T-helper 9 cell (primary cell): ENCODE measurements at places on chromosomes 7 and 10.

- DNase-seq: no peak
Measured at GRCh38 chr7:2601065-2601464, 30.7 kb upstream of the TTYH3 start.

GRCh38 chr10:28777911-28778310, 100.6 kb downstream of the BAMBI start:
- no peak for DNase-seq

- DNase-seq: no peak
Measured at GRCh38 chr10:29540016-29540415, 94.8 kb downstream of the SVIL start.

GRCh38 chr10:230758-231157, 95.5 kb downstream of the ZMYND11 start:
- DNase-seq: no peak

GRCh38 chr7:134022286-134022911, 104.7 kb upstream of the LRGUK start:
- no peak for DNase-seq

DNA sequence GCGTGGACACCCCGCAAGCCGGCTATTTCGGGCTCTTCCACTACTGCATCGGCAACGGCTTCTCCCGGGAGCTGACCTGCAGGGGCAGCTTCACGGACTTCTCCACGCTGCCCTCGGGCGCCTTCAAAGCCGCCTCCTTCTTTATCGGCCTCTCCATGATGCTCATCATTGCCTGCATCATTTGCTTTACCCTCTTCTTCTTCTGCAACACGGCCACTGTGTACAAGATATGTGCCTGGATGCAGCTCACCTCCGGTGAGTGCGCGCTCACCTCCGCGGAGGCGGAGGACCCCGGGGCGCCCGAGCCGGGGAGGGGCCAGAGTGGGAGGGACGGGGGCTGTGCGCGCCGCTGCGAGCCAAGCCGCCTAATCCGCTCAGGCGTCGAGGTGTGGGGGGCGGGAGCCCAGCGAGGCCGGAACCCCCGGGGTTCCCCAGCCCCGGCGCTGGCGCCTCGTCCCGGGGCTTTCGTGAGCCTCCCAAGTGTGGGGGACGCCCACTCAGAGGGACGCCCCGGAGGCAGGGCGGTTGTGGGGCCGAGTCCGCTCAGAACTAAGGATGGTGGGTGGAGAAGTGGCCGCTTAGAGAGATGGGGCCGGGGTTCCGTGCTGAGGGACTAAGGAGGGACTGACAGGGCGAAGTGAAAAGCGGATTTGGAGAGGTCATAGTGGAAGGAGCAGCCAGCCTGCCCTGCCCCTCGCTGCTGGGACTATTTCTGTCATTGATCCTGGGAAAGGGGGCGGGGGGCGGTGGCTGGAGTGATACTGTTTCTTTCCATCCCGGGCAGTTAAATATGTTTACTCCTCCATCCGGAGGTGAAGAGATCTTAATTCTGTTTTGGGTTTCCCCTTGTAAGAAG, 795 bp downstream of the LHFPL3 start:
- no peak for DNase-seq

DNA sequence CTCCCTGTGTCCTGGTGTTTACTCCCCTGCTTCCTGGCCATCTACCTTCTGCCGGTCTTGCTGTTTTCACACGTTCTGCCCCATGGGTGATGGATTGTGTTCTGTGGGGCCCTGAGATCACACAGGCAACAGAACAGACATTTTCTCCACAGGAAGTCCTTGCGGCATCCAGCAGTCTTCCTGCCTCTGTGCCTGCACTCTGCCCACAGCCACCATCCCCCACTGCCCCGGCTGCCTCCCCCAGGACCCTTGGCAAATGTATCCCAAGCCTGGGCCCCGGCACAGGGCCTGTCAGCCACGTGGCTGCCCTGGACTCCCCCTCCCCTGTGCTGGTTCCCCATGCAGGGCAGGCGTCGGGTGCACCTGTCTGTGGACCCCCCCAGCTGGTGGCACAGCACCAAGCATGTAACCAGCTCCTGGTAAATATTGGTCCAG, 184.2 kb downstream of the WDR37 start:
- no peak for DNase-seq

GRCh38 chr7:64908358-64908757, 5.3 kb downstream of the ZNF273 start:
- DNase-seq: no peak

DNA sequence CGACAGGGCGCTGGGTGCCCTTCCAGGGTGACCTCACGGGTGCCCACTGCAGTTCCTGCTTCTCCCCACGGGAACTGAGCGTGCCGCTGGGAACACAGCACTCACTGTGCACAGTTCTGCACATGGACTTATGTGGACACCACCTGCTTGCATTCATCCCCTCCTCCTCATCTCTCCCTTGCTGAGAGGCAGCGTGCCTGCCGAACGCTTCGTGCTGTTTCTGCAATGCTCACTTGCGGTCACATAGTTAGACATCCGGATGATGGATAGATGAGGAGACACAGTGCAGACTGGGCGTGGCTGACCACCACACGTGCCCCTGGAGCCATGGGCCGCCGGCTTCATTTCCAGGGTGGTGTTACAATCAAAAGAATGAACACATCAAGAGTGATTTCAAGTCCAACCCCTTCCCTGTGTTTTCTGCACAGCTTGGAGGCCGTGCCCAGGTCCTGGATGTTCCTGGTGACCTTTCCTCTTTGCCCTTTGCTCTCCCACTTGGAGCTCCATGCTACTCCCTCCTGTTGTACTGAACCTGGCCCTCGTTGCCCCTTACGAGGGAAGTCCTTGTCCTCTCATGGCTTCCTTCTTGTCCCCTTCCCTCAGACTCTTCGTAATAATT, 119.4 kb downstream of the VIPR2 start:
- DNase-seq: no peak

GRCh38 chr7:3349126-3349525, 48.1 kb downstream of the SDK1 start:
- no peak for DNase-seq

DNA sequence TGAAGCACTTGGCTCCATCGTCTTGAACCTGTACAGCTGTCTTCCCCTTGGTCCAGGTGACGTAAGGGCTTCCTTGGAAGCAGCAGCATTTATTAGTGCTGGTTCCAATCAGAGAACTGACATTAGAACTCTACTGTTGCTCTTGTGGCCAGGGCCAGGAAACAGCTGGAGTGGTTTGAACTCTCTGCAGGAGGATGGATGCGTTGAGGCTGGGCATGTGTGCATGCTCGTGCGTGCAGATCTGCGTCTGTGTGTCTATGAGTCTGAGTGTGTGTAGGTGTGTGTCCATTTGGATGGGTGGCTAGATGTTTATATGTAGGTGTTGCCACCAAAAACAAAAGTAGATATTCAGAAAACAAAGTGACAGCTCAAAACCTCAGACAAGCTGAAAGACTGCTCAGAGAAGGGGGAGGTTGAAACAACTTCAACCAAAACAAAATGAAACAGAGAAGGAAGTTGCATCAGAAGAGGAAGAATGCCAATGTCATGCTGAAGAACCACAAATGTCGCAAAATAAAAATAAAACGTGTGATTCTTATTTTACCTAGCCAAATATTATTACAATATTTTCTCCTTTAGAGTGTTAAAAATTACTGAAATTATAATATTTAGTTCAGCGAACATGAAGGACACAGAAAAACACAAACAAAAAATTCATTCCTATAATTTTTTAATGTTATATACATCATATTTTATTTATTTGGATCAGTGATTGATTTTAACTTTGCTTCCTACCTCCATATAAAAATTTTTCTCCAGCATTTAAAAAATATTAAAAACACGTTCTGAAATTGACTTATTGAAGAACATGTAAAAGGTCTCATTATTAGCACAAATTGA, 96.1 kb upstream of the MKLN1 start:
- DNase-seq: peak; percentile 42
